ENCODE measurements at places on chromosomes 7 and 10. TPM values are rescaled to one million over a fixed set of nuclear protein-coding genes. Genes with fewer than 3 reads are reported as not detected.

DNA sequence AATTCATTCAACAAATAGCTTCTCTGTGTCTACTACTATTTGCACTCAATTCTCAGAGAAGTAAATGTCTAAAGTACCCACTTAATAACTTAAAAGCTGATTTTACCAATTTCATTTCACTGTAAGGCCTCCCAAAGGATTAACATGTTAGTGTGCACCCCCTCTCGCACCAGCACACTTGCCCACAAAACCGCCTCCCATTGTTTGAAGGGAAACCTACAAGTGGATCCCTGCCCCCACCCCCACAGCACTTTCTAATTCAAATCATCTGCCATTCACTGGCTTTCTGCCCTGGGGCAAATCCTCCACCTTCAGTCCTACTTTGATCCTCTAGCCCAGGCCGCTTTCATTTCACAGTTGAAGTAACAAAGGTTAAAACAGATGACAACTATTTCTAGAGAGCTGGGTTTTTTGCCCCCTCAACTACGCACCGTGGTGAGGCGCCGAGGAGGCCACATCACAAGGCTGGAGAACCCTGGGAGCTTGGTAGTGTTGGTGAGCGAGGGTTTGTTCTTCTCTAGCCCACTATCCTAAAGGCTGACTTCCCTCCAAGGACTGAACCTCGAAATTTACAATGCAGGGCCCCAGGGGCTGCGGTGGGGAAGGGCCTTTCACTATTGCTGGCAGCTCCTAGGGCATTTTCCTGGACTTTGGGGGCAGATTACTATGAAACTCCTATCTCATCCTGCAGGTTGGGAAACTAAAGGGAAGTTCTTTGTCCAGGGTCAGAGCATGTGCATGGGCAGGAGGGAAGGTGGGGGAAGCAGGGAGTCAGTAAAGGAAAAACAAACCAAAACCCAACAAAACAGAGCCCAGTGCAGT is 517.4 kb upstream of the ZMIZ1 start:
- peaks cover 11% of the 10 kb centered on the region for H3K4me1 ChIP-seq
- no peak overlapping the region for H3K4me3 ChIP-seq
- H3K27me3 ChIP-seq = no peaks in the 10 kb centered on the region
- peak overlapping the region; percentile 86 for H3K27ac ChIP-seq
- no peaks in the 10 kb centered on the region for H3K36me3 ChIP-seq

- H3K4me1 ChIP-seq = no peaks in the 10 kb centered on the region
- H3K36me3 ChIP-seq = no peaks in the 10 kb centered on the region
- H3K27ac ChIP-seq = no peak overlapping the region
- H3K4me3 ChIP-seq = no peak overlapping the region
- DNase-seq = no peak
Measured at GRCh38 chr7:125480762-125481161, 551.1 kb upstream of the POT1 start.

DNA sequence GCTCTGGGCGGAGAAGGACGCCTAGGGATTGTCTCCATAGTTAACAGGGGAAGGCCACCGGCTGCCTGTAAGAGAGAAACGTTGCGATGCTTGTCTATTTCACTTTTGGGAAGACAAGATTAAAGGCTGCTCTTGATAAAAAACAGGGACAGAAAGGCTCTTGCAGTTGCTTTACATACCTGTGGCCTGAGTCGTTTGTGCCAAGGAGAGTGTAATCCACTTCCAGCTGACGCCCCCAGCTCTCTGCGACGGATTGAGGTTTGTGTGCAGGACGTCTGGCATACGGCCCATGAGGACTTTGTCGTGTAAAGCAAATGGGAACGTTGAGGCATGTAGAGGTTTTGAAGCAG is 1.1 kb downstream of the MAP3K8 start:
- peaks cover 11% of the 10 kb centered on the region for H3K4me1 ChIP-seq
- peak overlapping the region; percentile 99 for H3K27ac ChIP-seq
- no peaks in the 10 kb centered on the region for H3K27me3 ChIP-seq

The HOXA7 gene
- total RNA-seq = 1.9 TPM

The TAS2R40 gene
- total RNA-seq = not detected

GRCh38 chr10:17523246-17523753 is 68.9 kb upstream of the ST8SIA6 start:
- H3K27ac ChIP-seq = no peak overlapping the region
- no peak overlapping the region for H3K4me3 ChIP-seq
- H3K27me3 ChIP-seq = no peaks in the 10 kb centered on the region
- no peak for DNase-seq

The ABCA13 gene
- not detected for total RNA-seq

- H3K27ac ChIP-seq = no peak overlapping the region
- H3K4me1 ChIP-seq = no peaks in the 10 kb centered on the region
- DNase-seq = no peak
- H3K27me3 ChIP-seq = no peaks in the 10 kb centered on the region
Measured at GRCh38 chr10:84007482-84007881, 131.8 kb upstream of the GHITM start.

The GGCT gene
- 26.7 TPM for total RNA-seq

The LRRC4 gene
- 0.77 TPM for total RNA-seq

The PPP1R17 gene
- not detected for total RNA-seq

The BCAP29 gene
- total RNA-seq = 287 TPM

The CPN1 gene
- not detected for total RNA-seq

- DNase-seq = peak; percentile 5
- no peaks in the 10 kb centered on the region for H3K4me1 ChIP-seq
- no peaks in the 10 kb centered on the region for H3K36me3 ChIP-seq
- H3K4me3 ChIP-seq = no peak overlapping the region
- no peaks in the 10 kb centered on the region for H3K27me3 ChIP-seq
- no peak overlapping the region for H3K27ac ChIP-seq
Measured at GRCh38 chr7:45174966-45175765, 17.6 kb downstream of the RAMP3 start.

The TOMM7 gene
- 115 TPM for total RNA-seq

The CALML3 gene
- total RNA-seq = not detected

GRCh38 chr7:131627735-131628190 is 71.3 kb upstream of the PODXL start:
- no peak for DNase-seq
- H3K36me3 ChIP-seq = no peaks in the 10 kb centered on the region
- no peaks in the 10 kb centered on the region for H3K27me3 ChIP-seq
- H3K27ac ChIP-seq = peak overlapping the region; percentile 86
- H3K4me1 ChIP-seq = peaks cover 10% of the 10 kb centered on the region
- no peak overlapping the region for H3K4me3 ChIP-seq
